Stimulated activated CD4-positive, alpha-beta T cell treated with anti-CD3 and anti-CD28 coated beads, Interleukin-1b, Interleukin-23, amount 100 ng/mL, for 1 hour (primary cell): ENCODE measurements at places on chromosomes 2 and 18.

DNA sequence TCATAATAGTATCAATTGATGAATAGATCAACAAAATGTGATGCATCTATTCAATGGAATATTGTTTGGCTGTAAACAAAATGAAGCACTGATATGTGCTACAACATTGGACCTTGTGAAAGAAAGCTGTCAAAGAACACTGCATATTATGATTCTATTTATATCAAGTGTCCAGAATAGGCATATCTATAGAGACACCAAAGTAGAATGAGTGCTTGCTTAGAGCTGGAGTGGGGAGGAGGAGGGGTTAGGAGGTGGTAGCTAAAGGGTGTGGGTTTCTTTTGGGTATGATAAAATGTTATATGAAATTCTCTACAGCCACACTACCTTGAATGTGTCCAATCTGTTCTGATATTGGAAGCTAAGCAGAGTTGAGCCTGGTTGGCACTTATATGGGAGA, 23.0 kb upstream of the MGAT5 start:
- DNase-seq: no peak

DNA sequence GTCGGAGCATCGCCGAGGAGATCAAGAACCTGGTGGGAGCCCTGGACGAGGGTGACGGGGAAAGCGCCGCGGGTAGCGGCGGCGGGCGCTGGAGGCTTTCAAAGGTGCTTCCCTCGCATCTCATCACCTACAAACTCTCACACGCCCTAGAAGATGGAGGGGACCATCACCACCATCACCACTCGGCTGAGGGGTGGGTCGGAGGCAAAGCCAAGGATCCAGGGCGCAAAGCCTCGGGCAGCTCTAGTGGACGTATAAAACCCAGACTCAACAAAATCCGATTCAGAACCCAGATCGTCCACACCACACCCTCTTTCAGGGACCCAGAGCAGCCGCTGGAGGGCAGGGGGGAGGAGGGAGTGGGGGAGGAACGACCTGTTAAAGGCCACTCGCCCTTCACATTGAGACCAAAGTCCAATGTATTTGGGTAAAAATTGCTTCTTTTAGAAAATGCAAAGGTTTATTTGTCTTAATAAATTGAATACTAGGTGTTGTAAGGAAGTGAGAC, 1.5 kb downstream of the SOWAHC start:
- no peak for DNase-seq

GRCh38 chr2:168961450-168962229, 60.5 kb downstream of the G6PC2 start:
- no peak for DNase-seq

GRCh38 chr2:138447889-138448570, 53.5 kb upstream of the SPOPL start:
- DNase-seq: no peak

DNA sequence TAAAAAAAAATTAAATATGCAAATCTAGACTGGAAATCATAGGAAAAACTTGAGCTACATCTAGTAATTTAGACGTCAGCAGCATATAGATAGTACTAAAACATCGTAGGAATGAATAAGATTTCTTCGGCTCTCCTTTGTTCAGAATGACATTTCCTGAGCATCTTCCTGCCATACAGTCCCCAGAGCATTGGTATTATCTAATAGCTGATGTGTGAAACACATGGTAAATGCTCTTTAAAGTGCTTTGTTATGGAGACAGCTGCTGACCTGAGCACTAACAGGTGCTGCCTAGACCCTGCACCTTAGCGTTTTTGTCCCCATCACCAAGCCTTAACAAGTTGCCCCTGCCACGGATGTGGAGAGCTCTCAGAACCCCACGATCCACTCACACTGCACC, 692.3 kb upstream of the PIK3C3 start:
- DNase-seq: no peak

- no peak for DNase-seq
These were observed 107.2 kb downstream of the ZEB2 start for GRCh38 chr2:144412709-144413108.

GRCh38 chr2:205589479-205589878, 92.8 kb upstream of the NRP2 start:
- no peak for DNase-seq
